GM18507 (cell line): ENCODE measurements at places on chromosomes 2 and 18.

- DNase-seq = no peak
These were observed 694 bp downstream of the CFAP36 start for GRCh38 chr2:55519938-55520885.

DNA sequence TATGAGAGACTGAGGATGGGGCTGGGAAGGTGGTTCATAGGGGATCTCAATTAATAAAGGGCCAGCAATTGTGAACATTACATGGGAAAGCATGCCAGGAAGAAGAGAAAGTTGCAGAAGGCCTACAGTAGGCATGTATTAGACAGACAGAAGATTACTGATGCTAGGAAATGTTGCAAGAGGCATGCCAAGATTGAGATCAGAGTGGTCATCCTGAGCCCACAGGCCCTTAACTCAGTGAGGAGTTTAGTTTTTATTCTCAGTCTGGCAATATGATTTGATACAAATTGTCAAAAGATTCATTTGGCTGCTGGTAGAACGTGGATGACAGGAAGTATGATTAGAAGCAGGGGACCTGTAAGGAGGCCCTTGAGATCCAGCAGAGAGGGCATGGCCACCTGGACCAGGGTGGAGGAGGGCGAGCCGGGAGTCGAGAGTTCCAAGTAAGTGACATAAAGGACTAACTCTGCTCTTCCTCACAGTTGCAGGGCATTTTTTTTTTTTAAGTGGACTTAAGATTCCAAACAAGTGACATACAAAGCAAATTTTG is 54.9 kb downstream of the EPHA4 start:
- no peak for DNase-seq

DNA sequence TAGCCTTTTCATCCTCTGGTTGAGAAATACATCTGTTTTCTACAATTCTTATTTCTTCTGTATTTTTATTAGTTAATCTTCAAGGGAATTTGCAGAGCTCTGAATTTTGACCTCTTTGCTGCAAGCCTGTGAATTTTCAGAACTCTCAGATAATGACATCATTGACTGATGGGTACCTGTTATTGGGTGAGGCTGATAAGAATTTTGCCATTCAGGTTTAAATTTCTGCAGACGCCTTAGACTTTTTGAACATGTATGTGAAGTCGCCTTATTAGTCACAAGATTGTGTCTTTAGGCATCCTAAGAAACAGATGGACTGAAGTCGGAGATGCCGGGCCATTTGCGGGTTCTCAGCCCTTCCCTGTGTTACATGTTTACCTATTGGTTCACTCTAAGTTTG is 82.4 kb downstream of the SPTBN1 start:
- no peak for DNase-seq

GRCh38 chr2:238785528-238785860 is 62.4 kb upstream of the TWIST2 start:
- DNase-seq = no peak

DNA sequence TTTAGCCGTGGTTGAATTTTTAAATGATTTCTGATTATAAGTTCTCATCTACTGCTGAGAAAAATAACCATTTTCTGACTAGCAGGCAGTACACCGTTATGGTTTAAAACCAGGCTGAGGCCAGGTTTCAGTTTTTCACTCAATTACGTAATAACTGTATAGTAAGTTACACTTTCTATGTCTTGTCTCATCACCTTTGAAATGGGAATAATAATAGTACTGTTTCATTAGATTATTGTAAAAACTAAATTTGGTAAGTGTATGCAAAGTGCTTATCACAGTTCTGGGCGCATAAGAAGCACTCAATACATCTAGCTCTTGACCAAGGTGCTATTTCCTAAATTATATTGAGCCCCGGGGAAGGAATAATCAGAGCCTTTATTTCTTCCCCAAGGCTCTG is 76.8 kb downstream of the LIMS1 start:
- no peak for DNase-seq

GRCh38 chr2:28710545-28710944 is 41.1 kb upstream of the PPP1CB start:
- no peak for DNase-seq

DNA sequence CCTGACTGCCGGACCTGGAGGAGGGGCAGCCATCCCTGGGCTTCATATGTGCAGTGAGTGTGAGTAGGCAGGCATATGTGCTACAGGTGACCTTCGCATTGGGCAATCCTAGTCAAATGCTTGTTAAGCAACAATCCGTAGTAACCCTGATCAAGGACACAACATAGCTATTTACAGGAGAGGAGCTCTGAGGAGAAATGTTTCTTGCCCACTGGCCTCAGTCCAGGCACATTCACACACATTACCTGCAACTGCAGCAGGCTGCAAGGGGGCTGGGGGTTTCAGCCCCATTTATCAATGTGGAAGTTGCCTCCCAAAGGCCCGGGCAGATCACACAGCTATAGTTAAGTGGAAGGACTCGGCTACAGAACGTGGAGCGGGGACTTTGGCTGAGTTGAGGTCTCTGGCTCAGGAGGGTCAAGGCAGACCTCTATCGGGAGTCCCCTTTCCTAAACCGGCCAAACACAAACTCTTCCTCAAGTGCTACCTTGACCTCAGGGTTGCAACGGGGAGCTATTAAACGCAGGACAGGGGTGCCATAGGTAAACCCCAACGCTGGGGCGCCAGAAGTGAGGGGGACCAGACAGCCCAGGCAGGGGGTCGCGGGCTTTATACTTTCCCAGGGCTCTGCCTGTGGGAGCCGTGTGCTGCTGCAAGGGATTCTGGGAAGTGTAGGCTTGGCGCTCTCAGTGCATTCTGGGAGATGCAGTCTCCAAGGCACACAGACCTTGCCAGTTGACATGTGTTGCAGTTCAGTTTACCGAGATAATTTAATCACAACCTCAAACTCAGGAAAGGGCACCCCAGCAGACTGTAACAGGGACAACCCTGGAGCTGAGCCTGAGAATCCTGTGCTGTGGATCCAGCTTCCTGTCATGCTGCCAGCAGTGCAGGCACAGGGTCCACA is 9.4 kb downstream of the KHK start:
- no peak for DNase-seq

- DNase-seq = no peak
These were observed 1.2 kb downstream of the NEU2 start for GRCh38 chr2:233033672-233034071.

GRCh38 chr2:155643056-155643775 is 689.3 kb downstream of the NR4A2 start:
- DNase-seq = no peak

GRCh38 chr2:193883820-193884219 is 1689.1 kb upstream of the TMEFF2 start:
- no peak for DNase-seq

- DNase-seq = no peak
These were observed 44.7 kb downstream of the ATF2 start for GRCh38 chr2:175123254-175123653.

DNA sequence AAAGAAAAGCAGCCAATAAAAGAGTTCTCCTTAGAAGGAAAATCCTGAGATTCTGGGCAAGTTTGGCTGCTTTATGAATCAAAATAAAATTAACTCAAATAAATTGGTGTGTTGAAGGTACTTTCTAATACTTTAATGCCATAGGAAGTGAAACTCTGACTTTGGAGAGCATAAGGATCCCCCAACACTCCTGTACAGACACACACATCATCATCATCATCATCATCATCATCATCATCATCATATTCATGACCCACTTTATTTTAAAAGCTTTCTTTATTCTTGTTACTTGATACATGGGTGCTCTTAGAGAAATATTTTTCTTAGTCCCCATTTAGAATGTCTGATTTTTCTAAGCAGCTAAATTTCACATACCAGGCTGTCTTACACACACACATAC is 283.1 kb upstream of the CYRIA start:
- no peak for DNase-seq

DNA sequence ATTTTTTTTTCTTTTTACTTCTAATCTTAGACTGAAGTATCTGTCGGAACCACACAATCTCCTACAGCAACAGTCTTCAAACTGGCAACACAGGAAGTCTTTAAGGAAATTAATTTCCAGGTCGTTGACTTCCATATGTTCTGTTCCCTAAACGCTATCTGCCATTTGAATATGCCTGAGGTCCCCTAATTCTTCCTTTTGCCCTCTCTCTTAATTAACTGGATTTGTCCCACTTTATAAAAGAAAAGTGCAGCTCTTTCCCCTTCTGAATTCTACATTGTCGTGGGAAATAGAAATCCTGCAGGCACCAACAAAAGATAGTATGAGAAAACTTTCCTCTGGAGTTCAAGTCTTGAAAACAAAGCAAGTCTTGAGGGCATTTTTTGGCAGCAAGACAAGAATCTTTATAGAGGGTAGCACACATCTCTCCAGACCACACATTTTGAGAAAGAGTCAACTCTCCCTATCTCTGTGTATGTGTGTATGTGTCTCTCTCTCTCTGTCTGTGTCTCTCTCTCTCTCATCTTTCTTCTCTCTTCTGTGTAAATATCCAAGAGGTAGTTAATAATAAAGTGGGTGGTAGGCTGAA is 879.8 kb downstream of the SOCS6 start:
- DNase-seq = no peak

GRCh38 chr2:215845839-215846586 is 167.3 kb downstream of the MREG start:
- peak; percentile 4 for DNase-seq

- DNase-seq = no peak
These were observed 298.5 kb downstream of the PAX3 start for GRCh38 chr2:222000326-222000725.

- DNase-seq = no peak
These were observed 6.3 kb upstream of the PROKR1 start for GRCh38 chr2:68637047-68637446.

GRCh38 chr2:19848952-19849351 is 52.8 kb downstream of the TTC32 start:
- DNase-seq = no peak
